ENCODE measurements at places on chromosomes 7 and 10. TPM values are rescaled to one million over a fixed set of nuclear protein-coding genes. Genes with fewer than 3 reads are reported as not detected.

The ATRNL1 gene
- total RNA-seq: 24.0 TPM

The CEP41 gene
- 11.5 TPM for total RNA-seq

The SUN3 gene
- total RNA-seq: 0.52 TPM

The ZNF804B gene
- not detected for total RNA-seq

DNA sequence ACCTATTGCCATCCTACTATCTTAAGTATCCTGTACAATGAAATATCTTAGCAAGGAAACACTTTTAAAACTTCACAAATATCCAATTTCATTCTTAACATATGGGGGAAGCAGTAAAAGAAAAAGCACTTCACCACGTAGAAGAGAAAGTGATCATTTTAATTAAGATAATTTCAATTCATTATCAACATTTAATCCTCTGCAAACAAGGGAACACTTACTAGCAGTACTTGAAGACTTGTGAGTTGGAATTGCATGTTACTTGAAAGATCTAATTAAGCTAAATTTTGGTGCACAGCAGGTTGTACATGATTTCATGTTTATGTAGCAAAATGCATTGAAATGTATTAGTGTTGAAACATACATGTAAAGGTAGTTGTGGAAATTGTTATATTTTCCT lies 20.8 kb upstream of the CCAR1 start:
- DNase-seq: no peak

GRCh38 chr7:31017032-31017675 lies 35.0 kb upstream of the ADCYAP1R1 start:
- no peak for DNase-seq

The LIPJ gene
- 0.14 TPM for total RNA-seq

The SLC26A3 gene
- not detected for total RNA-seq

DNA sequence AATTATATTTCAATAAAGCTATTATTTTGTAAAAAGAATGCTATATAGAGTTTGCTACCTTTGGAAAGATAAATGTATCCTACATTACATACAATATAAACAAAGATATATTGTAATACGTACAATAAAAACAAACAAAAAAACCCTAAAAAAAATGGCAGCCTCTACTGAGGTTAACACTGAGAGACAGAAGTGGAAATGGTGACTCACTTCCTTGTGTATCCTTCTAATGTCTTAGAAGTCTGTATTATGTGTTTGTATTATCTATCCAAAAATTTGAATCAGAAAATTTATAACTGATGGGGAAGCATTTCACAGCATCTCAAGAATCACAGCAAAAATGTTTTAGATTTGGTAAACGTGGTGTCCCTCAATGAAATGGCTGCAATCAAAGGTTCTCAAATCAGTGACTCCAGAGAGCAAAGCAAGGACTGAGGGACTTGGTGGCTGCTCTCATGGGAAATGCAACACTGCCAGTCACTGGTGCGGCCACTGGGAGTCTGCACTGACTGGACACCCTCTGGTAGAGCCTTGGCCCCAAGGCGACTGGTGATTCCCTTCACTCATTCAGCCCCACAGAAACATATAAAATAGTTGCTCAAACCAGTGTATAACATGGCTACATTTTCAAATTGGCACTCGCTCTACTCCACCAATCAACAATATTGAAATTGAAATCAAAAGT lies 53.8 kb downstream of the PANK1 start:
- no peak for DNase-seq

DNA sequence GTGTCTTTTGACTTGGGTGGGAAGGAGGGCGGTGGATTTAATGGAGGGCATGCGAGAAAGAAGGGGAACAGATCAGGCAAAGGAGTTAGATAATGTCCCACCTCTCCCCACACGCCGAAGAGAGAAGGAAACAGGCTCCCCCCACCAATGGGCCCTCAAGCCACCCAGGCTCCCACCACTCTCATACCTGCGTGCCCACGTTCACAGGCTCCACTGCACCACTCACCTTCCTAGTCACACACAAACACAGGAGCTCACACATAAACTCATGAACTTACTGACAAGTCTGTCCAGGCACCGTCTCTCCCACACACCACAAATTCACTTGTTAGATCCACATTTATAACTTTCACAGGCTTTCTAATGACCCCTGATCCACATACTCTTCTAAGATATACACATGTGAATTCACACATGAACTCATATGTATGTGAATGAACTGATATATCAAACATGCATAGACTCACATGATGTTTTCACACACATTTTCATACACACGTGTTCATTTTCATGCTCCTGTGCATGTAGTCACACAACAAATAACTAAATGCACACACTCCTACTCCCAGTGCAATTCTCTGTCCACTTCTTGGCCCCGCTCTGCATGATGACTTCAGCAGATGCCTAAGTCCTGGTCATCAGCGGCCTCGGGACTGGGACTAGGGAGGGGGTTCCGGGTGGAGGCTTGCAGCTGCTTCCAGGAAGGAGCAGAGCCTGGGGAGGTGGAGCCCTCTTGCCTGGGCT lies 1.5 kb downstream of the LZTS2 start:
- no peak for DNase-seq

DNA sequence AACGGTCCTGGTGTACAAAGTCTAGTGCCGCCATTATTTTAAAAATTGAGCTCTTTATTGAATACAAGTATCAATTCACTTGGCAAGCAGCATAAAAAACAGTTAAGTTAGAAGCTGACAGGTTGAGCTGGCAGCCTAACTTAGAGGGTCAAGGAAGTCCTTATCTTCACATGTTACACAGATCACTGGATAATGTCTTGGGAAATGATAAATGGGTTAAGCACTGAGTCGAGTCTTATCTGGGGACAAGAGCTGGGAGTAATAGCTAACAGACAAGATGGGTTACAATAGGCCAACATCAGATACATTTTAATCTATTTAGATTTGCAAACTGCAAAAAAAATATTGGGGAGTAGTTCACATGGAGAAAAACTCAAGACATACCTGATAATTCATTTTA lies 34.2 kb downstream of the SLC18A2 start:
- no peak for DNase-seq

The ABLIM1 gene
- total RNA-seq: 45.1 TPM

- peak; percentile 34 for DNase-seq
Observed at GRCh38 chr10:66394342-66395063, 531.3 kb upstream of the LRRTM3 start.

DNA sequence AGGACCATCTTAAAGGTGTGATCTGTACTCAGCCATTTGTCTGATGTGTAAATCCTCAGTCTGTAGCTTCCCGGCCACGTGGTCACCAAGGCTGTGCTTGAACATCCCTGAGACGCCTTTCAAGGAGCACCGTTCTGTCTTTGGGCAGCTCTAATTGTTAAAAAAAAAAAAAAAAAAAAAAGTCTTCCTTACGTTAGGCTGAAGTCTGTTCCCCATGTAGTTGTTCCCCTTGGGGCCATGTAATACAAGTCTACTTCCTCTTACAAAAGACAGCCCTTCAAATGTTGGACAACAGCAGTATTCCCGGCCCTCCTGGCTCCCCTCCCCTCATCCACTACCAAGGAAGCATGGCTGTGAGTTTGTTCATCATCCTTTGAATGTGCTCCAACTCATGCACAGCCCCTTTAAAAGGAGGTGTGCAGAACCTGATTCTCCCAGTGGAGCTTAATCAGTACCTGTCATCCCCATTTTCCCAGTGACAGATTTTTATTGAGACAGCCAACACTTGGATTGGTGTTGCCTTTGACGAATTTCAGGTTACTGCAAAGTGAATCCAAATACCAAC lies 392.2 kb upstream of the GALNT17 start:
- DNase-seq: no peak

DNA sequence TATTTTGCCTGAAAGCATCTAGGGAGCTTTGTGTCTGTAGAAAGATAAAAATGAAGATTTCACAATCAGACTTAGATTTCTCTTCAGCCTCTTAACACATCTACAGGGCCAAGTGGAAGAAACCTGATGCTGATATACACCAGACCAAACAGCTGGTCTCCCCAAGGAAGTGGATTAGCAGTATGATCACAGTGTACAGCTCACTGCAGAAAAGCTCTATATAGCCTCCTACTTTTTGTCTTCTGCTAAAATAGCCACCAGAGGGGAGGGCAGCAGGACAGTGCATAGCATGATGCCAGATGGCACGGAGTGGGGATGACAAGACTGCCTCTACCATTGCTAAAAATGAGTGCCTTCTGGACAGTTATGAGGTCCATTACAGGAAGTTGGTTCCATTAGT lies 16.0 kb downstream of the FAM13C start:
- no peak for DNase-seq

- no peak for DNase-seq
Observed at GRCh38 chr7:3738964-3739363, 437.9 kb downstream of the SDK1 start.

DNA sequence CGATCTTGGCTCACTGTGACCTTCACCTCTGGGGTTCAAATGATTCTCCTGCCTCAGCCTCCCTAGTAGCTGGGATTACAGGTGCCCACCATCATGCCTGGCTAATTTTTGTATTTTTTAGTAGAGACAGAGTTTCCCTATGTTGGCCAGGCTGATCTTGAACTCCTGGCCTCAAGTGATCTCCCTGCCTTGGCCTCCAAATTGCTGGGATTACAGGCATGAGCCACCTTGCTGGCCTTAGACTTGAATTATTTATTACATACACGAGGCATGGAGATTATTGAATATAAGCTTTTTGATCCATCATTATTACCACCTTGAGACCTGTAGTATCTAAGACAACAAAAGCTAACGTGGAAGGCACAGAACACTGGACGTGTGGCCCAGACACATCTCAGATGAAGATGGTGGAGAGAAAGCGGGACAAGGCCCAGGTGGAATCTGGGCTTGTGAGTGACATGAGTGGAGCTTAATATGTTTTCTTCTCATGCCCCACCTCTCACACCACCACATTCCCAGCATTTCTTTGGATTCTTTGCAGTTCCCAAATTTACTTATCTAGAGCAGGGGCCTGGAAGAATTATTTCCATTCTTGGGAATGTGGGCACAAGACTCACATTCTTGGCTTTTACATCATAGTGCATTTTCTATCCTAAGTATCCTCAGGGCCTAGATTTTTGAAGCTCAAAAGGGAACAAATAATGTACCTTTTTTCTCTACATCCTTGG lies 76.6 kb downstream of the SUGCT start:
- no peak for DNase-seq

DNA sequence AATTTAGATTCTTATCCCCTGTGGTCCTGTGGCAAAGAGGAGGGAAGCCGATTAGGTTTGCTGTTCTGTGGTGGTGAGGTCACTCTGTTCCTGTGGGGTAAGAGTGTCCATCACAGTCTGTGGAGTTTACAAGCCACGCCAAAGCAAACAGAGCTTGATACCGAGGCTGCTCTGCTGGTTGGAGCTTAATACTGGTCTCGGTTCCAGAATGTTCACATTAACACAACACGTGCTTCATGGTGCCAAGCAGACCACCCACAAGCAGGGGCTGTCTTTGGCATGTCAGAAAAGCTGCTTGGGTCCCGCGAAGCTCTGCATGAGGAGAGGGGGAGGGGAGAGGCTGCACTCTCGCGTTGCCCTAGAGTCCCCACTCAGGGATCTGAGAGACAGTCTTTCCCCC lies 47.5 kb downstream of the DNAJB6 start:
- no peak for DNase-seq

- peak; percentile 91 for DNase-seq
Observed at GRCh38 chr7:111561904-111562732, at the start of gene IMMP2L. IMMP2L (minus strand) TSS chr7:111562492.

The RPP30 gene
- total RNA-seq: 74.1 TPM

The INSIG1 gene
- 131 TPM for total RNA-seq

DNA sequence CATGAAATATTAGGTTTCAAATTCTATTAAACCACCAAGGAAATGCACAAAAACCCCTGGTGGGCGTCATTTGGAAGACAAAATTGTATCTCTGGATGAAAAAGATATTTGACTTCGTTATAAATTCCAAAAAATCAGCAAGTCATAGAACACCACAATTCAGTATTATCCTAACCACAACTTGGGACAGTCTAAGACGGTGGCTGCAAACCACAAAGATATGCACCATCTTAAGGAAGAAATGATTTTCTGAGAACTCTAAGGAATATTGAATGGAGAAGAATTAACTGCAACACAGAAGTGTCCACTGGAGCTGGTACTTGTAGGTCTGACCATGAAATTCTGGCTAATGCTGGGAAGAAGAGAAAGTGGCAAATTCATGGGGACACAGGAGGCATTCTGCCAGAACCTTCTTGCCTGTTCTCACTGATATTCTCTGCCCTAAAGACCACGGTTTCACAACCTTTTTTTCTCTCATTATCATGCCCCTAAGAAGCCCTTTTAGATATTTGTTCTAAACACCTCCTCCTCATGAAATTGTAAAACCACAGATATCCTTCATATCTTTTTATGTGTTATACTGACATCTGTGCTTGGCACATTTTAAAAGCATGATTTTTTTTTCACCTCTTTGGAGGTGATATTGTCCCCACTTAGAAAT lies 92.9 kb downstream of the SFMBT2 start:
- DNase-seq: no peak

- DNase-seq: no peak
Observed at GRCh38 chr10:70677620-70678249, 5.4 kb downstream of the ADAMTS14 start.

- DNase-seq: peak; percentile 72
Observed at GRCh38 chr7:128104108-128104742, 73.0 kb upstream of the LRRC4 start.

The CYP26C1 gene
- not detected for total RNA-seq

- DNase-seq: peak; percentile 37
Observed at GRCh38 chr10:96632974-96633710, 46.3 kb upstream of the TM9SF3 start.

GRCh38 chr10:52644373-52645186 lies 128.0 kb downstream of the MBL2 start:
- DNase-seq: peak; percentile 77

DNA sequence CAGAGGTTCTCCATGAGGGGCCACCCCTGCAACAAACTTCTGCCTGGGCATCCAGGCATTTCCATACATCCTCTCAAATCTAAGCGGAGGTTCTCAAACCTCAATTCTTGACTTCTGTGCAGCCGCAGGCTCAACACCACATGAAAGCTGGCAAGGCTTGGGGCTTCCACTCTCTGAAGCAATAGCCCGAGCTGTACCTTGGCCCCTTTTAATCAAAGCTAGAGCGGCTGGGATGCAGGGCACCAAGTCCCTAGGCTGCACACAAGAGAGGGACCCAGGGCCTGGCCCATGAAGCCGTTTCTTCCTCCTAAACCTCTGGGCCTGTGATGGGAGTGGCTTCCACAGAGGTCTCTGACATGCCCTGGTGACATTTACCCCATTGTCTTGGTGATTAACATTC lies 43.8 kb downstream of the CDHR3 start:
- DNase-seq: no peak

The VENTX gene
- 6.3 TPM for total RNA-seq

The PPP1R17 gene
- 0.52 TPM for total RNA-seq

GRCh38 chr7:106839511-106839910 lies 25.6 kb upstream of the PIK3CG start:
- no peak for DNase-seq

The PRSS1 gene
- not detected for total RNA-seq

DNA sequence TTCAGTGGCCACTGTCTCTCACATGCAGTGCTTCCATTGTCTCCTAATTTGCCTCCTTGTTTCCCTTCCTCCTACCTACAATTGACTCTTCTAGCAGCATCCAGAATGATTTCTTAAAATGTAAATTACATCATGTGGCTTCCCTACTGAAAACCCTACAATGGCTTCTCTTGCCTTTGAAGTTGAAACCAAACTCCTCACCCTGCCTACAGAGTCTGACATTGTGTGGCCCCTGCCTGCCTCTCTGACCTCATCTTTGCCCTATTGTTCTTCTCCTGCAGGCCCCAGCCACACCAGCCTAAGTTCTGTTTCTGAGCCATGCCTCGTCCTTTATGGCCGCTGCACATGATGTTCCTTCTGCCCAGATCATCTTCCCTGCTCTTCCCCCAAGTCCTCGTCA lies 35.8 kb upstream of the CDK1 start:
- peak; percentile 16 for DNase-seq

GRCh38 chr7:26964156-26964808 lies 99.9 kb upstream of the SKAP2 start:
- no peak for DNase-seq
